Naive thymus-derived CD8-positive, alpha-beta T cell (primary cell): ENCODE measurements at places on chromosomes 12 and 14. TPM values are rescaled to one million over a fixed set of nuclear protein-coding genes. Genes with fewer than 3 reads are reported as not detected.

RBMS2 gene
- 4.1 TPM for total RNA-seq

KRT71 gene
- total RNA-seq, result not detected

KRT83 gene
- total RNA-seq, result not detected

KRT73 gene
- total RNA-seq, result 10.0 TPM

PRDM4 gene
- 33.8 TPM for total RNA-seq

CNTN1 gene
- total RNA-seq, result not detected

CMKLR1 gene
- total RNA-seq, result 0.83 TPM

NRXN3 gene
- not detected for total RNA-seq

HNF1A gene
- not detected for total RNA-seq

BDKRB2 gene
- total RNA-seq, result not detected

PMEL gene
- total RNA-seq, result not detected

SSTR1 gene
- total RNA-seq, result not detected

HCAR2 gene
- total RNA-seq, result not detected

CABP1 gene
- not detected for total RNA-seq

LALBA gene
- total RNA-seq, result not detected

RASSF8 gene
- not detected for total RNA-seq

DDN gene
- 0.14 TPM for total RNA-seq

AMN gene
- total RNA-seq, result 20.8 TPM

TAS2R20 gene
- total RNA-seq, result 2.1 TPM

GPR162 gene
- total RNA-seq, result not detected

LAG3 gene
- total RNA-seq, result 0.60 TPM
